ENCODE measurements at places on chromosomes 5 and 9.

- no peak for DNase-seq
Observed at GRCh38 chr5:7705261-7705660, 145.7 kb downstream of the CFAP90 start.

DNA sequence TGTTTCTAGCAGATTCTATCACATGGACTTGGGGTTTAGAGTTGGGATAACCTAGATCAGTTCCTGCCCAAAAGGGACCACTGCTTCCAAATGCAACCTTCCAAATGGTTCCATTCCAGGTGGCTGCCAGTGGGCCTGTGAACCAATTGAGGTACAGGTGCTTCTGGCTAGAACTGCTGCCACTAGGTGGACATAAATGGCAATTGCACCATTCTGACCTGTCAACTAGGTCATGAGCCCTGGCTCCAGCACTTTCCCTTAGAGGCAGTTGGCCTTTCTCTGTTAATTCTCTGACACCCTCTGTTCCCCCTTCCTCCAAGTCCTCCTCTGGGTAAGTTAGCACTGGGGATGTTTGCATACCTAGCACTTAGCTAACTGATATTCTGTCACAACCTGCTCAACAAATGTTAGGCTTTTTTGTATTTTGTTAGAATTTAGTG lies 16.6 kb upstream of the HEMGN start:
- peak; percentile 62 for DNase-seq

GRCh38 chr9:20582150-20582549 lies 40.1 kb downstream of the MLLT3 start:
- DNase-seq = no peak

GRCh38 chr5:1745796-1746370 lies 53.8 kb downstream of the MRPL36 start:
- no peak for DNase-seq

DNA sequence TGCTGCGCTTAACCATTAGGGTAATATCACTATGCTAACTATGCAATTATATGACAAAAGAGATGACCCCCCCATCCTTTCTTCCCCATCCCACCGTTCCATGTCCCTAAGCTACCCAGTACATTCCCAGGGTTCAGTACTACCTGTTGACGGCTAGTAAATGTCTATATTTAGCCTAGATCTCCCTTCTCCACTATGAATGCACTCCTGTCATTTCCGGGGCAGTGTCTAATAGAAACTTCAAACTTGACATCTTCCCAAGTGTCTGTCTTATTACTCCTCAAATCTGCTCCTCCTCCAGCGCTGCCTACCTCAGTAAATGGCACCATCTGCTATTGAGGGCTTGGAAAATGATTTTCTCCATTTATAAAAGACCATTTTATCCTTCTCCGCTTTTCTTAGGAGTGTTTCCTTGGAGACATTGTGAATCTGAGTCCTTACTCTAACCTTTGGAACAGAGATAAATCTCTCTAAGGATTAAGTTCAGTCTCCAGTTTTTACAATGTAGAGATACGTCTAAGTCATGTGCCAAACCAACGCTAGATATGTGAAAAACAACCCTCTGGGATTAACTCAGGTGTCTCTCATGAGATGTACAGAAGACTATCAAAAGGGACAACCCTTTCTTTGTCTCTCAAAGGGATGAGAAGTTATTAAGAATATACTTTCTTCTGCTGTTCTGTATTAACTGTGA lies 114.9 kb downstream of the BNC2 start:
- DNase-seq = no peak

DNA sequence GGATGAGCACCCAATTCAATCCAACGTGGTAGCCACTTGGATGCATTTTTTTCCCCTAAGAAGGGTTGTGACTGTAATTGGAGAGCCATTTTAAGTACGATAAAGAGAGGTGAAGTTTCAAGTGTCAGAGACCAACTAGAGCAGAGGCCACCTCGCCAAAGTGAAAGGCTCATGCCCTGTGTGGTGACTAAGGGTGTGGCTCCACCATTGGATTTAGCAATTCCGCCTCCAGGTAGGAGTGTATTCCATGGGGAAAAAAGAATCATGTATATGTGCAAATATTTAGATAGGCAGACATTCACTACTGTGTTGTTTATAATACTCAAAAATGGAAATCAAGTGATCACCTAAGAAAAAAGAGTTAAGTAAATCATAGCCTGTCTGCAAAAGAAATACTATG lies 53.1 kb upstream of the S1PR3 start:
- DNase-seq = no peak

- no peak for DNase-seq
Observed at GRCh38 chr5:107876261-107876660, 205.5 kb upstream of the EFNA5 start.

DNA sequence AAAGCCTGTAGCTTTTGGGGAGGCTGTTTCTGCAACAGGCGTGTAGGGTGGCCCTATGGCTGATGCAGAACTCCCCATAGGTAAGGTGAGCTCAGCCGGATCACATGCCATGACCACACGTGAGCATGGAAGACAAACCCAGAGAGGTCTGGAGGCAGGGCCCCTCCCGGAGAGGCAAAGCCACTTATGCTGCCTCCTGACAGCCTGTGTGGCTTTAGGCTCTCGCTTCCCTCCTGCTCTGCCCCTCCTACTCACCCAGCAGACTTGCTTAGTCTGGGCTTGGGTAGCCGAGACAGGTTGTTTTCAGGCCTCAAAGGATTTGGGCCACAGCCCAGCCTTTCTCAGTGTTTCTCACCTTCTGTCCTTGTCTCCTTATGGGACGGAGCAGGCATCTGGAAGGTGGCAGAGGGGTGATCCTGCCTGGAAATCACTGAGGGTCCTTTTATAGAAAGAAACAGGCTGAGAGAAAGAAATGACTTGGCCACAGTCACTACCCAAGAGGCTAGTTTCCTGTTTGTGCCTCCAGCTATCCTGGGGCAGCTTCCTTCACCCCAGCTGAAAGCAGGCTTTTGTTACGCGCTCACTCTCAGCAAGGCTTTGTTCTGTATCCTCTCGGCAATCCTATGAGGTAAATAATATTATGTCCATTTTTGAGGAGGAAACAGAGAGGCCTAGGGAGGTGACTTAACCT lies 89.9 kb downstream of the DAB2IP start:
- no peak for DNase-seq

GRCh38 chr5:100772548-100772947 lies 130.5 kb downstream of the ST8SIA4 start:
- DNase-seq = no peak
